ENCODE measurements at places on chromosomes 1 and 21.

- DNase-seq: no peak
Observed at GRCh38 chr1:3942416-3943122, 42.5 kb upstream of the C1orf174 start.

DNA sequence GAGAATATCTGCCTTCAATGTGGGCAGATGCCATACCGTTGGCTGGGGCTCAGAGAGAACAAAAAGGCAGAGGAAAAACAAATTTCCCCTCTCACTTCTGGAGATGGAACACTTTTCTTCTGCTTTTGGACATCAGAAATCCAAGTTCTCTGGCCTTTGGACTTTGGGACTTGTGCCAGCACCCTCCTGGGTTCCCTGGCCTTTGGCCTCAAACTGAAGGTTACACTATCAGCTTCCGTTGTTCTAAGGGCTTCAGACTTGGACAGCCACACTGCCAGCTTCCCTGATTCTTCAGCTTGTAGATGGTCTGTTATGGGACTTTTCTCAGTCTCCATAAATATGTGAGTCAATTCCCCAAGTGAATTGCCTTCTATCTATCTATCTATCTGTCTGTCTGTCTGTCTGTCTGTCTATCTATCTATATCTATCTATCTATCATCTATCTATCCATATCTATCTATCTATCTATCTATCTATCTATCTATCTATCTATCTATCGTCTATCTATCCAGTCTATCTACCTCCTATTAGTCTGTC is 778.1 kb upstream of the TMPRSS15 start:
- no peak for DNase-seq

DNA sequence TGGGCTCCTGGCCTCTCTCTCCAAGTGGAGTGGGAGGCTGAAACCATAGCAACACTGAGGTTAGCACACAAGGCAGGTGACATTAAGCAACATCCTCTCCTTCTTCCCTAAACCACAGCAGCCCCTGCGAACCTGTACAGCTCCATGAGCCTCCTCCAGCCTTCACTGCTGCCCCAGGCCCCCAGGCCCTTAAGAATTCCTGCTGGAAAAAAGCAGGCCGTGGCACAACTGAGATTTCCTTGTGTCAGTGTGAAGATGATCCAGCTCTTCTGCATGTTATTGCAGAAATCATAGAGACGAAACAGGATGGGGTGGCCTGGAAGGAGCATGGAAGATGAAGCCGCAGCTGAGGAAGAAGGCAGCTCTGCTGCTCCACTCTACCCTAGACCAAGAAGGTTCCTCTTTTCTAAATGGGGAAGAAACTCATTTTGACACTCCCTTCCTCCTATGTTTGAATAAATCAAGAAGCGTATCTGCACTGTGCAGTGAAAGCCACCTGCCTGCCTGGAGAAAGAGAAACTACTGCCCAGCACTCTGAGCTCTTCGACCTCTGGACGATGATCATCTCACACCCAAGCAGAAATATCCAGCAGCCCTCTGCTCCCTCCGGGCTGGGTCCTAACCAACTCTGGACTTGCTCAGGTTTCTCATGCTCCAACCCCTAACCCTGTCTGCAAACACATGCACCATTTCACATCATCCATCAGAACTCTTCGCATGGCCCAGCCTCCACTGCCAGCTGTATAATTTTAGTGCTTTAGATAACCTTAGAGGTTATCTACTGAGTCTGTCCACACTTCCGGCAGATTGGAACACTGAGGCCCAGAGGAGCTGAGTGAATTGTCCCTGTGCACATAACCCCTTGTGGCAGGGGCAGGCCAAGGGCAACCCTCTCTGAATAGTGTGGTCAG is 20.7 kb downstream of the SH3BP5L start:
- peak; percentile 76 for DNase-seq

DNA sequence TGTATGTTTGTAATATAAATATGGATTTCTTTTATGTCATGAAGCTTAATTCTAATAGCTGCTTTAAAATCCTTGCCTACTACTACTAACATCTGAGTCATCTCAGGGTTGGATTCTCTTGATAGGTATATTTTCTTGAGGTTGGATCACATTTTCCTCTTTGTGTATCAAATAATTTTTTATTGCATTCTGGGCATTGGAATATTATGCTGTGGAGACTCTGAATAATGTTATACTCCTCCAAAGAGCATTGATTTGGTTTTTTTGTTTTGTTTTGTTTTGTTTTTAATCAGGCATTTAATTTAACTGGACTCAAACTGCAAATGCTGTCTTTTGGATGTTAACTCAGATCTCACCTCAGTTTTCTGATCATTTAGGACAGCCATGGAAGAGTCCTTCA is 8.0 kb downstream of the DHX9 start:
- no peak for DNase-seq

DNA sequence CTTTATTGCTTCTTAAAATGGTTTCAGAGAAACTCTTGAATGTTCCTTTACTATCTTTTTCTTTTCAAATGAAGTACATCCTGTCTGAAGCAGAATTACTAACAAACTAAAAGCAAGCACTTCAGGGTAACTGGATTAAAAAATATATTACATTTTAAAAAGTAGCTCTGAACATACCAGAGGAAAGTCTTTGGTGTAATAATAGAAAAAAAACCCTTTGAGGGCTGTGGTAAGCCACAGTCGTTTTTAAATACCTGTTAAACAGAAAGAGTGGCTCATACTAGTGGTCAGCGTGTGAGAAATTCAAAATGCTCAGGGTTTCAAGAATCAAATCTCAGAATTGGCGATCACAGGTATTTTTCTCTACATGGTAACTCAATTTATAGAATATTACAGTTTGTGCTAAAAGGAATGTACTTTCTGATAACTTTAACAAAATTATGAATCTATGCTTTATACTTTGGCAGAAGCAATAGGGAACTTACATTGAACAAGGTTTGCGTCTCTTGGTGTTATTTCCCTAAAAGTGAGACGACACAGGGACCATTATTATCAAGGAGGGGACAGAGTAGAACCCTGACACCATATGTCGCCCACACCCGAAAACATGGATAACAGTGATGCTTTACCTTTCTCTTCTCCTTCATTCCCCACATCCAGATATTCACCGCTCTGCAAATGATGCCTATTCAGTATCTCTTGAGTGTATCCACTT is 97.0 kb upstream of the DPH5 start:
- DNase-seq: peak; percentile 44

DNA sequence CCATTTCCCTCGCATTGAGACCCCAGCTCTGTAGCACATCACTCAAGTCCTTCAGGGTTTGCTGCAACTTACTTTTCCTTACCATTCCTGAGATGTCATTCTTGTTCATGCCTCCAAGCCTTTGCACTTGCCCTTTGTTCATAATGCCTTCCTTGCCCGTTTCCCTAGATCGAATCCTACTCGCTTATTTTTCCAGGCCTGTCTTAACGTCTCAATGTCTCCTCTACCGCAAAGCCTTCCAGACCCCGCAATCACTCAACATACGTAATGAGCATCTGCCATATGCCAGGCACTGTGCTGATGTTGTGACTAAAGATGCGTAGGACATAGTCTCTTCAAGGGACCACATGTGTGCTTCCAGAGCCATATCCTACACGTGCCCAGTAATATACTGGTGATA is 31.1 kb upstream of the CNIH3 start:
- DNase-seq: no peak

GRCh38 chr1:232247669-232248068 is 382.3 kb downstream of the SIPA1L2 start:
- DNase-seq: no peak

DNA sequence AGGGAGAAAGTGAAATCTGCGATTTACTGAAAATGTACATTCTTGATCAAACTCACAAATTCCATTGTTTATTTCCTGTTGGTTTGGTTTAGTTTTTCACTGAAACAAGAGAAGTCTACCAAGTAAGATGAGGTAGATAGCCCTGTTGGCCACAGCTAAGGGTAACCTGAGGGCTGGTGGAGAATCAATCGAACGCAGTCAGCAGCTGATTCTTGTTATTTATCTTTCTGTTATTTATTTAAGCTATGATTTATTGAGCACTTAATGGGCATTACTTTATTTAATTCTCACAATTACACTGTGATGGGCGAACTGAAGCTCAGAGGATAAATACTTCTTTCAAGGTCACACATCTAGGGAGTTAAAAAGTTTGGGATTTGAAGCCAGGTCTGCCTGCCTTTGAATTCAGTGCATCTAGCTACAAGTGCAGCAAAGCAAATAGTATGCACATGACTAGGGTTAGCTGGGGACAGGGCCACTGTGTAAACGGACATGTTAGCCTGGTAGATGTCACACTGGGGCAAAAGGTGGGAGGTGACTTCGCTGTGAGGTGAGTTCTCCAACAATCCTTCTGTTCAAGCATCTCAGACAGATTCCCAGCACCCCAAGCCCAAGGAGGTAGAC is 106.5 kb upstream of the GADD45A start:
- DNase-seq: no peak

DNA sequence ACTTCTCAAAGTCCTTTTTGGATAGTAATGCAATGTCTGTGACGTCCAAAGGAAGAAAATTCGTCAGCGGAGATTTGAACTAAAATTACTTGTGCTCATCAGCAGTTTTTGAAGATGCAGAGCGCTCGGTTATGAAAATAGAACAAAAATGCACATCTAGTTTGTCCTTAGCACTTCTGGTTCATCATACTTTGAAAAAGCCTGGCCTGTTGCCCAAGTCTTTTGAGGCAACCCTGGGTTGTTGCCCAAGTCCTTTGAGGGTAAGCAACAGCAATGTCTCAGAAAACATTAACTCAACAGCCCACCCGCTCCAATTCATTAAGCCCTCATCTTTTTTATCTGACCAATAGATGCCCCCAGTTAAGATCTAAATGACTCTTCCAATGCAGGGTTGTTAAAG is 91.9 kb downstream of the HUNK start:
- no peak for DNase-seq

- DNase-seq: no peak
Observed at GRCh38 chr1:185969524-185969991, 235.4 kb downstream of the HMCN1 start.

GRCh38 chr1:10767282-10767681 is 29.2 kb downstream of the CASZ1 start:
- DNase-seq: no peak

- DNase-seq: peak; percentile 67
Observed at GRCh38 chr1:208652296-208653160, 408.3 kb upstream of the PLXNA2 start.

DNA sequence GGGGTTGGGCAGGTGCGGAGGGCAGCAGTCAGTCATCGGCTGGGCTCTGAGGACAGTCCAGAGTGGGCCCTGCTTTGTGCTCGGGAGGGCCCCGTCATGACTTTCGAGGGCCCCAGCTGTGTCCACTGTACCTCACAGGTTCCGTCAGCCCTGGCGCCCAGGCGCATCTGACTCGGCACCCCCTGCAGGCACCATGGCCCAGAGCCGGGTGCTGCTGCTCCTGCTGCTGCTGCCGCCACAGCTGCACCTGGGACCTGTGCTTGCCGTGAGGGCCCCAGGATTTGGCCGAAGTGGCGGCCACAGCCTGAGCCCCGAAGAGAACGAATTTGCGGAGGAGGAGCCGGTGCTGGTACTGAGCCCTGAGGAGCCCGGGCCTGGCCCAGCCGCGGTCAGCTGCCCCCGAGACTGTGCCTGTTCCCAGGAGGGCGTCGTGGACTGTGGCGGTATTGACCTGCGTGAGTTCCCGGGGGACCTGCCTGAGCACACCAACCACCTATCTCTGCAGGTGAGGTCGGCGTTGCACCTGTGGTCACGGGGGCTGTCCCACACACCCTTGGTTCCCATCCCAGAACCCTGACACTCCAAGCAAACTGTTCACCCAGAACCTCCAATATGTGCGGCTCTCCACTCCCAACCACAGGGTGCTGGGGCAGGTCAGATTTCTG is 7.8 kb downstream of the PODN start:
- DNase-seq: no peak
